ENCODE measurements at places on chromosomes 4 and X. TPM values are rescaled to one million over a fixed set of nuclear protein-coding genes. Genes with fewer than 3 reads are reported as not detected.
A peak's percentile ranks its signal among the peaks of the same experiment; 100 is the strongest.

The EGF gene
- not detected for total RNA-seq

The GATA1 gene
- 0.22 TPM for total RNA-seq

DNA sequence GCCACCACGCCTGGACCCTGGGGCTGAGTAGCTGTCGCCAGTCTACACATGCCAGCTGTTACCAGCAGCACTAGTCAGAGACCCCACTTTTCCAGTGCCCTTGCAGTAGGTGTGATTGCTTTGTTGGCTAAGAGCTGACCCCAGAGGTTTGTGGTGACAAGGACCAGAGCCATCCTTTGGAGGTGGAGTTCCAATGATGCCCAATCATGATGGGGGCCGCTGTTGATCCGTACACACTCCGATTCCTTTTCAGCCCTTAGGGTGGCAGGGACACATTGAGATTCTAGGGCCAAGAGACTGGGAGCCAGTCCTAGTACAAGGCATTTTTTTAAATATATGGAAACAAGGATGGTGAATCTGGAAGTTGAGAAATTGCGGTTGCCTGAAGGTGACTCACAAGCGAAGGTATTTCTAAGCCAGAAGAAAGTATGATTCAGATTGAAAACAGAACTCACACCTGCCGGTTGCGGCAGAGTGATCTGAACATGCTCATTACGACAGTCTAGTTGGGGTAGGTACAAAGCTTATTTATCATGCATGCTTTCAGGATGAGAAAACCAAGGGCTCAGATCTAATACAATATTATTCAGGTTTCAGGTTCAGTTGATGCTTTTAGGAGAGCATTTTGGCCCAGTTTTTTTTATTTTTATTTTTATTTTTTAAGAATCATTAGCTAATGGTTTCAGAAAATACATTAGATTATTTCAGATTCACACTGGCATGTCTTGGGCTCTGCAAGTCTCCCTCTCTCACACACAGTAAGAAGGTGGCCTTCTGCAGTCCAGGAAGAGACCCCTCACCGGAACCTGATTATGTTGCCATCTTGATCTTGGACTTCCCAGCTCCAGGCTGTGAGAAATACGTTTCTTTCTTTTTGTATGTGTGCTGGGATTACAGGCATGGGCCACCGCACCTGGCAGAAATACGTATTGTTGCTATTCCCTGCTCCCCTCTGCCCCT lies 43.4 kb downstream of the SHROOM2 start:
- no peaks in the 10 kb centered on the region for H3K36me3 ChIP-seq
- peak; percentile 23 for DNase-seq
- H3K27me3 ChIP-seq, result peaks cover 64% of the 10 kb centered on the region
- H3K4me3 ChIP-seq, result no peak overlapping the region
- no peak overlapping the region for H3K27ac ChIP-seq
- H3K4me1 ChIP-seq, result peaks cover 12% of the 10 kb centered on the region

GRCh38 chrX:25019707-25020390 lies 4.1 kb upstream of the ARX start:
- DNase-seq, result no peak
- peaks cover 83% of the 10 kb centered on the region for H3K27me3 ChIP-seq
- H3K27ac ChIP-seq, result no peak overlapping the region
- H3K4me3 ChIP-seq, result peak overlapping the region; percentile 55

- H3K27me3 ChIP-seq, result peaks cover 6% of the 10 kb centered on the region
- no peaks in the 10 kb centered on the region for H3K36me3 ChIP-seq
- no peak overlapping the region for H3K4me3 ChIP-seq
- peaks cover 40% of the 10 kb centered on the region for H3K4me1 ChIP-seq
- no peak for DNase-seq
Observed at GRCh38 chr4:147801820-147802219, 69.9 kb downstream of the ARHGAP10 start.

The SLC10A4 gene
- total RNA-seq, result not detected

The SLITRK4 gene
- total RNA-seq, result not detected

The OPRPN gene
- total RNA-seq, result not detected

The NEUROG2 gene
- total RNA-seq, result 0.26 TPM

The SLC9A7 gene
- total RNA-seq, result 19.2 TPM

The DCLK2 gene
- total RNA-seq, result 0.46 TPM

DNA sequence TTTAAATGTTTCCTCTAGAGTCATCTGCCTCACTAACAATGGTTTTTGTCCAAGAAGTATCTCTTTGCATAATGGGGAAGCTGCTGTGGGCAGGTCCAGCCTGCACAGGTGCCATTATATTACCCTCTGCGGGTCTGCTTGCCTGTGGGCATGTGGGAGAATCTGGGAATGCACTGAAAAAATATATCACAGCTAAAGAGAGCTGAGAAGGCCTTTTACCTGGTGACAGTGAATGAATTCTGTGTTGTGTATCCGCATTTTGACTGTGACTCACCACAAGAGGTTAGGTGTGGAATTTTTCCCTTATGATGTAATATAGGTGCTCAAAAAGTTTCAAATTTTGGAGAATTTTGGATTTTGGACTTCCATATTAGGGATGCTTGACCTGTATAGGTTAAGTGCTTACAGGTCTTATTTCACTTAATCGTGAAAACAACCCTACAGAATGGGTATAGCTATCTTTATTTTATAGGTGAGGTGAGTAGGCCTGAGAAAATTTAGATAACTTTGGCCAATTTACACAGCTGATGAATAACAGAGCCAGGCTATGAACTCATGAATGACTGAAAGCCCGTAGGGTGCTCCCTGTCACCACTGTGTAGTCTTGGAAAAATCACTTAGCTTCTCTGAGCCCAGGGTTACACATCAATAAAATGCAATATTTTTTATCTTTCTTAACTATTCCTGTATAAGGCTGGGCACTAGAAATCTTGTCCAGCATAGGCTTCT lies 198.0 kb upstream of the EPHA5 start:
- H3K4me1 ChIP-seq, result no peaks in the 10 kb centered on the region
- no peak for DNase-seq
- H3K4me3 ChIP-seq, result no peak overlapping the region

DNA sequence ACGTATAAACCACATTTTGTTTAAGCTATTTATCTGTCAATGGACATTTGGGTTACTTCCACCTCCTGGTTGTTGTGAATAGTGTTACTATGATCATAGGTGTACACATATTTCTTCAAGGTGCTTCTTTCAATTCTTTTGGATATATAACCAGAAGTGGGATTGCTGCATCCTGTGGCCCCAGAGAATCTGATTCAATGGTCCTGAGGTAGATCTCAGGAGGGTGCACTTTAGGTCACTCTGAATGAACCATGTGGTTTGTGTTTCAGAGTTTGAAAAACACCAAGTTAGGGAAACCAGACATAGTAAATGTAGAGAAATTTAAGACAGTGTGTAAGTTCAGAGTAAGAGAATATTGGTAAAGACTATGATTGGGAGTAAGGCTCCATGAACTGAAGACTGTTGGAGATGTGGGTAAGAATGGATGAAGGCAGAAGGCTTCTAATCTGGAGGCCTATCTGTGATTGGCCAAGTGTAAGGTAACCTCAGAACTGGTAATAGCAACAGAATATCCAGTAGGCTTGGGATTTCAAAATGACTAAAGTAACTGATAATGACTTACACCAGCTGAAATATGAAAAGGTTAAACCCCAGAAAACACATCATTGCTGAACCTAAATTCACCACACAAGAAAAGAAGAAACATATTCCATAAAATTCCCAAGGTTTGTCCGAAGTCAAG lies 236.9 kb downstream of the CAMK2D start:
- peaks cover 33% of the 10 kb centered on the region for H3K36me3 ChIP-seq
- H3K27me3 ChIP-seq, result no peaks in the 10 kb centered on the region
- H3K27ac ChIP-seq, result peak overlapping the region; percentile 10

DNA sequence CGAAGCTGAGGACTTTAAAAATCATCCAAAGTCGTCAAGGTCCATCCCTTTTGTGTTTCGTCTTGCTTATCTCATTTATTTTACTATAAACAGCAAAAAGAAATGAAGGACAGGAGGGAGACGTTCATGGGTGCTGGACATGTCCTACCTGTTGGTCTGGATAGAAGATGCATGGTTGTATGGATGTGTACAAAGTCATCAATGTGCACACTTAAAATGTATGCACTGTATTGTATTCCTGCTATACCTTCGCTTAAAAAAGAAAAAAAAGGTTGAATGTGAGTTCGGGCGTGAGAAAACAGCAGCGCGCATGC lies 313 bp upstream of the BLOC1S4 start:
- peak overlapping the region; percentile 86 for H3K27ac ChIP-seq
- DNase-seq, result no peak
- no peaks in the 10 kb centered on the region for H3K27me3 ChIP-seq
- H3K4me3 ChIP-seq, result peak overlapping the region; percentile 93

The P2RY10 gene
- 81.3 TPM for total RNA-seq

The HADH gene
- 45.7 TPM for total RNA-seq

- H3K4me3 ChIP-seq, result no peak overlapping the region
- no peak overlapping the region for H3K27ac ChIP-seq
- H3K36me3 ChIP-seq, result no peaks in the 10 kb centered on the region
Observed at GRCh38 chr4:153081693-153082092, 122.5 kb upstream of the TRIM2 start.

The PABPC1L2B gene
- not detected for total RNA-seq

DNA sequence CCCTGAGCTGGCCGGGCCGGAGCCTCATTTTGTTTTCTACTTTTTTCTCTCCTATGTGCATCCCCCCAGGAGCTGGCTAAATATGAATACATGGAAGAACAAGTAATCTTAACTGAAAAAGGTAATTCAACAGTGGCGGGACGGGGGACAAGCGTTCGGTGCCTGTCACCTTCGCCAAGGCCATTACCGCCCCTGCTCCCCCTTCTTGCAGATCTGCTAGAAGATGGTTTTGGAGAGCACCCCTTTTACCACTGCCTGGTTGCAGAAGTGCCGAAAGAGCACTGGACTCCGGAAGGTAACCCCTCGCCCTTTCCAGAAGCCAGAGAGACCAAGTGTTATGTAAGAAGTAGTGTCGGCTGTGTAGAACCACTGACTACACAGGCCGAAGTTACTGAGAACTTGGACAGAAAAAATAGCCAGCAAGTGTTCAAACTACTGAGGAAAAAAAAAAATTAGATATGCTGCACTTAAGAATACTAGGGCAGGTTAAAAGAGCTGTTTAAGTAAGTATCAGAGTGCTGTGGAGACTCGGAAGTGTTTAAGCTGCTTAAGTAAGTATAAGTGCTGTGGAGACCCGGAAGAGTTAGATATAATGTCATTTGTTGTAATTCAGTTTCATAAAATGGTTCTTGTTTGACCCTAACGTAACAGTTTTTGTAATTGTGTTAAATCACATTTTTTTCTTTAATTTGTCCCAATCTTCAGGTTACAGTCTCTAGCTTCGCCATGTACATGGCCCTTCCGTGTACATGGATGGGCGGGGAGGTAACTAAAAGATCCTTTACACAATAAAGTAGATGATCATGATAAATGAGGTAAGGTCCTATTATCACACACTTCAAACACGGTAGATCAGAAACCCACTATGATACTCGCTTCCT lies 856 bp downstream of the SAT1 start:
- H3K36me3 ChIP-seq, result peaks cover 27% of the 10 kb centered on the region
- peaks cover 48% of the 10 kb centered on the region for H3K4me1 ChIP-seq
- peak overlapping the region; percentile 99 for H3K4me3 ChIP-seq
- no peak for DNase-seq

GRCh38 chr4:117900832-117901231 lies 133.5 kb upstream of the NDST3 start:
- no peak for DNase-seq
- H3K27ac ChIP-seq, result no peak overlapping the region
- H3K36me3 ChIP-seq, result no peaks in the 10 kb centered on the region
- no peaks in the 10 kb centered on the region for H3K4me1 ChIP-seq
- no peak overlapping the region for H3K4me3 ChIP-seq
- H3K27me3 ChIP-seq, result no peaks in the 10 kb centered on the region

- peaks cover 22% of the 10 kb centered on the region for H3K4me1 ChIP-seq
- H3K27me3 ChIP-seq, result no peaks in the 10 kb centered on the region
- H3K4me3 ChIP-seq, result no peak overlapping the region
- H3K27ac ChIP-seq, result peak overlapping the region; percentile 86
- no peak for DNase-seq
- peaks cover 6% of the 10 kb centered on the region for H3K36me3 ChIP-seq
Observed at GRCh38 chr4:55864577-55865223, 11.3 kb downstream of the EXOC1 start.

DNA sequence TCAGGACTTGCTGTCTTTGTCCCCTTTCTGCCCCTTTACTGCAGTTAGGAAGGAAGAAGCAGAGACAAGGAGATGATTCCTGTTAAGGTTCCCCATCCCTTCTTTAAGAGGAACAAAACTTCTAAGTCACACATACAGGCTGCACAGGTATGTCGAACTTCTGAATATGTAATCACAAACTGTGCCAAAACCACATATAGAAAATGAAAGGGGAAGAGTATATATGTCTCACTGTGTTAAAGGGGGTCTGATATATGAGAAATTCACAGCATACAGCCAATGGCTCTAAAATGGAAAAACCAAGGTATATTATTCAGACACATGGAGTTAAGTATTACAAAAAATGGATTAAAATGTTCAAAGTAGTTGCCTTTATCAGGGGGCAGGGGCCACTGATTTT lies 11.7 kb downstream of the CFAP97 start:
- no peak overlapping the region for H3K27ac ChIP-seq
- no peaks in the 10 kb centered on the region for H3K27me3 ChIP-seq
- no peak for DNase-seq
- H3K36me3 ChIP-seq, result peaks cover 19% of the 10 kb centered on the region
- H3K4me1 ChIP-seq, result peaks cover 42% of the 10 kb centered on the region

- H3K4me3 ChIP-seq, result no peak overlapping the region
- no peaks in the 10 kb centered on the region for H3K4me1 ChIP-seq
- no peaks in the 10 kb centered on the region for H3K36me3 ChIP-seq
- H3K27ac ChIP-seq, result no peak overlapping the region
- H3K27me3 ChIP-seq, result no peaks in the 10 kb centered on the region
- no peak for DNase-seq
Observed at GRCh38 chr4:98094118-98094517, 49.2 kb downstream of the STPG2 start.

The ALAS2 gene
- total RNA-seq, result not detected
